Liver (tissue), 10 donors: ENCODE measurements at places on chromosomes 1 and 21.

GRCh38 chr1:80008934-80009333 is 1002.4 kb upstream of the ADGRL4 start:
- no peak for DNase-seq

DNA sequence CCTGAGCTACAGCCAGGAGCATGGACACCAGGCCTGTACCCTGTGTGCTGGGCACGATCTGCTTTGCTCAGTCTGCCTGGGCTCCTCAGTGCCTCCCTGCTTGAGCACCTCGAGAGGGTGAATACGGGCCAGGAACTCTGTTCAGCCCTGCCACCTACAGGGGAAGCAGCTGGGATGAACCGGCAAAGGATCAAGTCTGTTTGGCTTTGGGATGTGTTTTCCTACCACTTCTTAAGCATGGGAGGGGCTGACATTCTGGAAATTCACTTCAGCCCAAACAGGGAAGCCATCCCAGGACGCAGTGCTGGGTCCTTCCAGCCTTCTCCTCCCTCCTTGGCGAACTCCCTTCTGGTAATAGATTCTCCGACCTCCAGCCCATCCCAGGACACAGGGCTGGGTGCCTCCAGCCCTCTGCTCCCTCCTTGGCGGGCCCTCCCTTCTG is 55.8 kb upstream of the SELENON start:
- no peak for DNase-seq

DNA sequence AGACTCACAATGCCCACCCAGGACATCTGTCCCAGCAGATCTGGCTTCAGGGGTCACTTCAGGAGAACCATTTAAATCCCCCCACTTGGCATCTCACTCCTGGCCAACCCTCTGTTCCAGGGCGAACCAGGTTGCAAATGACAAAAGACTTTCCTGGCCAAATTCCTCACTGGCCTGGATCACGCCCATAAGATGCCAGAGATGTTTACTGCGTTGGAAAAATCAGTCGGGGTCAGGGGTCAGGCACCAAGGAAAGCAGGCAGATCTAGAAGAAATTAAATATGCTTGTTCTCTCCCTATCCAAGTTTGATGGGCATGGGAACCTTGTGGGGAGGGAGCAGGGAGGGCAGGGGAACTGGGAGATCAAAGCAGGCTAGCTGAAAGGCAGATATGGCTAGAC is 14.6 kb upstream of the AGTRAP start:
- no peak for DNase-seq

DNA sequence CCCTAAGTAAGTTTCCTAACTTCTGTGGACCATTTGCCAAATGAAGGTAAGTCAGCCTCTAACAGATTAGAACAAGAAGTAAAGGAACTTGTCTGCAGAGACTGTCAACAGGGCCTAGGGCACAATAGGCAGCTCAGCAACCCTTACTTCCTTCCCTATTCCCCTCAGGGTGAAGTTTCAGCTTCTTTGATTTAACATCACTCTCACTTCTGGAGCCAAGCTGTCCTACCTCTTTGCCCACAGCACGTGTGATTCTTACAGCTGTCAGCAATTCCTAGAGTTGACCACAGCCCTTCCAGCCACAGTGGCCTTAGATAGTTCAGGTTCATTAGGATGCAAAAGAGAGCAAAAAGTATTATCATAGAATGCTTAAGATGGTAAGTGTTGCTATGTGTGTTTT is 7.6 kb upstream of the EIF4G3 start:
- no peak for DNase-seq
